Stimulated activated CD4-positive, alpha-beta T cell treated with anti-CD3 and anti-CD28 coated beads, Interleukin-2, amount 100 ng/mL, for 24 hours (primary cell): ENCODE measurements at places on chromosomes 6 and 20.

DNA sequence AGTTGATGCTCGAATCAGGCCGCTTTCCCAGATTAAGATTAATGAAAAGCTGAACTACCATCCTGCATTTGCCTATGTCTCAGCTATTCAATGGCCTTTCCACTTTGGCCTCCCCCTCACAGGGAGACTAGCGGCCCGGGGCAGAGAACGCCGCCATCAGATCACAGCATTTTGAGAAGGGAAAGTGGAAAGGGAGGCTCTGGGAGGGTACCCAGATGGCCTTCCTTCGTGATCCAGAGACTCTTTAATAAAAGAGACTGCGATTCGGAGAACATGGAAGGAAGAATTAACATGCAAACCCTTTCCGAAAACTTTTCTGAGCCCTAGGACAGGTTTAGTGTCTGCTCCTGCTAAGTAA, 533 bp downstream of the MRPS18A start:
- no peak for DNase-seq

DNA sequence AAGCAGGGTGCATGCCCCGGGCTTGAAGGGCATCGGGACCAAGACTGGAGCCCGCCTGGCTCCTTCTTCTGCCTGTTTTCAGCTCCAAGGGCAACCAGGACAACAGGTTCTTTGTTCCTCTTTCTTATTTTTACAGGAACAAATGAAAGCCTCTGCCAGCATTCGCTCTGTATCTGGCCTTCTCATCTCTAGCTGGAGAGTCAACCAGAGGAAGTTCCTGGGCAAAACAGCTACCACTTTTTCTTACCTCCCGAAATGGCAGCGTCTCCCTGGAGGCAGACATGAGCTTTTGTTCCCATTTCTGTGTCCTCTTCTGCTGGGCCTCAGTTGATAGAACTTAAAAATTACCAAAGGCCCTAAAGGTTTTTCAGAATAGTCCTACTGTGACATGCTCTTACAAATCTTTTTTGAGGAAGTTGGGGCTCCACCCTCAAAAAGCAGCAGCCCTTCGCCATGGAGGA, 74.1 kb upstream of the NAA20 start:
- no peak for DNase-seq

DNA sequence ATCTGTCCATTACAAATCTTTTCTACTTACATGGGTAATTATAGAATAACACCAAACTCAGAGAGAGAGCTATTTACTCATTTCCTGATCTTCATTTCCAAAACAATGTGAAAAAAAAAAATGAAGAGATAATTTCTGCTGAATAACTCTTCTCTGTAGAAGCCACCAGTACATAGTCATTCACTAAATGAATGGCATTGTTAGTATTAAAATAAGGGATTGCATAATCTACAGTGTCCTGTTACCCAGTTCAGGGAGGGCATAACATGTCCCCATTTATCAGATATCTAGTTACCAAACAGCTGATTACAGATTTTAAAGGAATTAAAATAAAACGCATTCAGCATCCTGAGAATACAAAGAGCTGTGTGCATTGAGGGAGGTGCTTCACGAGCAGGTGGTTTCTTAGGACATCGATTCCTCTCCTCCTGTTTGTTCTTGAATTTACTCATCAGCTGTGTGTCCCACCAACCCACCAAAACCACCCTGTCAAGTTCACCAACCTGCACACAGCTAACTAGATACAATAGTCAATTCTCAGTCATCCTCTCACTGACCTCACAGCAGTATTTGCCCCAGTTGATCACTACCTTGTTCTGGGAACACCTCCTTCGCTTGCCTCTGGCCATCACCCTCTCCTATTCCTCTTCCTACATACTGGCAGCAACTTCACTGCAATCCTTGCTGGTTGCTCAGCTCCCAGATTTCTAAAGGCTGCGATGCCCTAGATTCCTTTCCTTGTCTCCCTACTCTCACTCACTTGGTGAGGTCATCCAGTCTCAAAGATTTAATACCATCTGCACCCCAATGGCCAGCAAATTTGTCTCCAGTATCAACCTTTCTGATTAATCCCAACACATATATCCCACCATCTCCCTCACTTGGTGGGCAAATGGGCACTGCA, 18.7 kb downstream of the CNKSR3 start:
- DNase-seq, result no peak

- DNase-seq, result no peak
Observed at GRCh38 chr6:43669050-43669921, 18.3 kb downstream of the MRPS18A start.

DNA sequence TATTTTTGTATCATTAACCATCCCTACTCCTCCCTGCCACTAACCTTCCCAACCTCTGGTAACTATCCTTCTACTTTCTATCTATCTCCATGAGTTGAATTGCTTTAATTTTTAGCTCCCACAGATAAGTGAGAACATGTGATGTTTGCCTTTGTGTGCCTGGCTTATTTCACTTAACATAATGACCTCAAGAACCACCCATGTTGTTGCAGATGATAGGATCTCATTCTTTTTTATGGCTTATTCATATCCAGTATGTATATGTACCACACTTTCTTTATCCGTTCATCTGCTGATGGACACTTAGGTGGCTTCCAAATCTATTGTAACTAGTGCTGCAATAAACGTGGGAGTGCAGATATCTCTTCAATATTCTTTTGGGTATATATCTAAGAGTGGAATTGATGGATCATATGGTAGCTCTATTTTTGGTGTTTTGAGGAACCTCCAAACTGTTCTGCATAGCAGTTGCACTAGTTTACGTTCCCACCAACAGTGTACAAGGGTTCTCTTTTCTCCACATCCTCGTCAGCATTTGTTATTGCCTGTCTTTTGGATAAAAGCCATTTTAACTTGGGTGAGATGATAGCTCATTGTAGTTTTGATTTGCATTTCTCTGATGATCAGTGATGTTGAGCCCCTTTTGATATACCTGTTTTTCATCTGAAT, 201.4 kb downstream of the ARHGAP18 start:
- no peak for DNase-seq

GRCh38 chr20:49700411-49701185, 13.1 kb downstream of the B4GALT5 start:
- no peak for DNase-seq

DNA sequence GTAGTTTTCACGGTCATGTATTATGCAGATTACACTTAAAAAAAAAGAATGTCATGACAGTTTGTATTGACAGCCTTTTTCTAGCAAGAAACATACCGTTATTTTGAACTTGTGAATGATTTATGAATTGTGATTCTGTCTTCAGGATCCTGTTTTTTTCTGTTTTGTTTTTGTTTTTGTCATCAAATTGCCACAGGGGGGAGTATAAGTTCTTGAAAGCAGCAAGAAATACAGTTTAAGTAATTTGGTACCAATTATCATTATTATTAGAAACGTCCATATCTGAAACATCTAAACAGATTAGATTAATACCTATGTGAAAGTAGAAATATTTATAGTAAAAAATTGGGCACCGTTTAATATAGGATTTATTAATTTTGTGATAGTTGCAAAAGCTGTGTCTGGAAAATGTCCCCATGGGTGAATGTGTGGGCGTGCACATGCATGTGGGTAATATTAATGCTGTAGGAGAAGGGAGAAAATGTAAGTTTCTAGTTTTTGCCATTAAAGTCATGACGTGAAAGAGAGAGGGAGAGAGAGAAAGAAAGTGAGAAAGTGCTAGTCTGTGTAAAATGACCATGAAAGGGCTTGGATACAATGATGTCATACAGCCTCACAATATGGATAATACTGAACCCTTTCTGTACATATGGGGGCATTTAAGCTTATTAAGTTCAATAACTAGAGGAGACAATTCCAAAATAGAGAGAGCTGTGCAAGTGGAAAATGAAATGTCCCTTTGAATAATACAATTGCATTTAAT, 9.4 kb upstream of the CCN2 start:
- no peak for DNase-seq

GRCh38 chr20:4082406-4083097, 67.2 kb upstream of the RNF24 start:
- peak; percentile 50 for DNase-seq

DNA sequence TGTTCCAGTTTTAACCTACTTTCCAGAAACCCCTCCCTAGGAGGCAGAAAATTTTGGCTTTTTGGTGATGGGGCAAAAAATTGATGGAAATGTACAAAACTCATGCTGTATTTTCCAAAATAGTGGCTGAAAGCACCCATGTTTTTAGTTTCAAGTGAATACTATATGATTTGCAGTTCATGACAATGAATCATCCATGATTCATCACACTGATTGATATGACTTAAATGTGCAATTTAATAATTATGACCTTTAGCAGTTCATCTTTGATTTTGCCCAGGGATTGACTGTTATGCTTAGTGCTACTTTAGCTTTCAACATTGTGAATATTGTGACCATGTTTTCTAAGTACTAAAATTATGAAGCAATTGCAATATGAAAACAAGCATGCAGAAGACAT, 478.7 kb downstream of the HTR1B start:
- no peak for DNase-seq

GRCh38 chr20:39142407-39143096, 180.4 kb downstream of the DHX35 start:
- DNase-seq, result no peak

GRCh38 chr6:167540796-167541195, 215.9 kb downstream of the TTLL2 start:
- DNase-seq, result no peak

- DNase-seq, result no peak
Observed at GRCh38 chr20:1371202-1371782, 21.6 kb downstream of the FKBP1A start.

DNA sequence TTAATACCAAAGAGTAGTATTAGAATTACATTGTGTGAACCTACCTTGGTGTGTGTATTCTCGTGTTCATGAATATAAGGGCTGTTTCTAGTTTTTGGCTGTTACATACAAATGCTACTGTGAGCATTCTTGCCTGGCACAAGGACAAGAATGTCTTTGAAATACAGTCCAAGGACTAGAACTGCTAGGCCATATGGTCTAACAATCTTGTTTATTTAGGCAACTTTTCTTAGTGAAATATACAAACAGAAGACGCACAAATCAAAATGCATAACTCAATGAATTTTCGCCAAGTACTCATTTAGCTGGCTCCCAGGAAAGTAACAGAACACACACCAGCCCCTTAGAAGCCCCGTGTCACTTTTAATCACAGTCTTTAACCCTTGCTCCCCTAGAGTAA, 28.5 kb downstream of the KDM1B start:
- no peak for DNase-seq

GRCh38 chr20:41782730-41783406, 164.7 kb upstream of the CHD6 start:
- DNase-seq, result no peak

DNA sequence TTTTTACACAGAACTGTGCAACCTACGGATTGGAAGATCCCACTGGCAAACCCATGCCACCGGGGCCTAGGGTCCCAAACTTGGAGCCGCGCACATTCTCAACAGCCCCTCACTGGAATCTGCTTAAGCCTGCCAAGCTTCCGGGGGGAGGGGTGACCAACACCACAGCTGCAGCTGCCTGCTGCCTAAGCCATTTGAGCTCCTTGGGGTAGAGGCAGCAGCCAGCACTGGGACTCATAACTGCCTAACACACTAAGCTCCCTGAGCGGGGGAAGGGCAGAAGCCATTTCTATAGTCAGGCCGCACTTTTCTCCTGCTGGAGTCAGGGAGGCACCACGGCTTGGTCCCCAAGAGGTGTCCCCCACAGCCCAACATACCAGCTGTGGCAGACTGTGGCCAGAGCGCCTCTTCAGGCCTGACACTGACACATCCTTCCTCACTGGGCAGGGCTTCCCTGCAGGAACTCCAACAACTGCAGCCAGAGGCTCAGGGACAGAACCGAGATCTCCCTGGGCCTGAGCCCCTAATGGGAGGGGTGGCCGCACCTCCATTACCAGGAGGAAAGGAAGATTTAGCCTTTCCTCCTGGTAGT, 270.3 kb upstream of the ECI2 start:
- DNase-seq, result no peak

DNA sequence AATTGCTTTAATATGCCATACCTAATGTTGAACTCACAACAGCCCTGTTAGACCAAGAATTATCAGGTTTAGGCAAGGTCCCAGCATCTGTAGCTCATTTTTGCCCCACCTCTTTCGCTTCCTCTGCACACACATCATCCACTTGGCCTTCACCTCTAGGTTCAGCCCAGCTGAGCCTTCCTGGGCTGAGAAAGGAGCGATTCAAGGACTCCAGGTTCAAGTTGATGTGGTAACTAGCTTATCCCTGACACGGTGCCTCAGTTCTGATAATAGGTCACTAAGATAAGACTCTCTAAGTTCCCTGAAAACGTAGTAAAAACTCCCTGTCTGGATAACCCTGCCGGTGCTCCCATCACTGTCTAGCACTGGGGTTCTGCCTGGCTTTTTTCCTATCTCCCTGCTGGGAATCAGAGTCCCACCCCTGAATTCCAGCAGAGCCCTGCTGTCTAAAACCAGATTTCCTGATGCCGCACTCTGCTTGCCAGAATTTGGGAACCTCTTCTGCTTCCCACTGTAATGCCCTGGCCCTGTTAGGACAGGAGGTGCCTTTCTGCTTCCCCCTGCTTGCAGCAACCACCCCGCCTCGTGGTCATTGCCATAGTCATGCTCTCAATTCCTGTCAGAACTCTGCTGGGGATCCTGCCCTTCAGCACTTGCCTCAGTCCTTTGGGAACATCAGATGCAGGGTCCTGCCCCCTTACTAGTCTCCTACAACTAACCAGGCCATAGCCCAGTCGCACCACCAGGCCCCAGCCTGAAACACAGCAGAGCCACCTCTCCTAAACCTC, 47.6 kb downstream of the ALDH8A1 start:
- DNase-seq, result no peak

DNA sequence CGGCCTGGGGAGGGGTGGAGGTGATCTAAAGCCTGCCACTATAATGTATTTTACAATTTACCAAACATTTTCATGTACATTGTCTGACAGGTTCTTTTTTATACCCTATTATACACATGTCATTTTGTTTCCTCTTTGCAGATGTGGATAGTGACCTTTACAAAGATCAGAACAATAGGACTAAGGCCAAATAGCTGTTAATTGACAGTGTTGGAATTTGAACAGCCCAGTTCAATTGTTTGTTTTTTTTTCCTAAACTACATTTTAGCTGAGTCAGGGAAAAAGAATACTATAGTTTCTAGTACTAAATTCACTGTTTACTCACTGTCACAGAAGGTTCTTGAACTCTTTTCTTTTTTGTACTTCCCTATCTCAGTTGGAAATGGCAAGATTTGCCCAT, 40.2 kb downstream of the PGM3 start:
- no peak for DNase-seq

DNA sequence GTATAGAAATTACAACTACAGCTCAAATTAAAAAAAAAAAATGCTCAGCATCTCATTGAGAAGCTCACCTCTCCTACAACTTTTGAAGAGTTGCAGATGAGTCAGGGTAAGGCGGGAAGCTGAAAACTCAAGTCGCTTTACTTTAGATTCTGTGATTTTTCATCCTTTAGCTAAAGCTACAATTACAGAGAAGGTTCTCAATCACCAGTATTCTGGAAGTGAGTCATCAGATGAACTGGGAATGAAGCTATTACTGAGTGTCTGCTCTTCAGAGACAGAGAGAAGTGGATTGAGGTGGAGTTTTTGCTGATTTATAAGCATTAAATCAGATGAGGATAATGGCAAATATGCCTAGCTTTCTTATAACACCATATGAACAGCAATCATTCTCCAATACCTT, 91.9 kb downstream of the TFAP2A start:
- DNase-seq, result no peak
